Activated gamma-delta T cell treated with anti-CD3 and anti-CD28 coated beads, Interleukin-2, amount 50 U/mL, for 16 hours (primary cell): ENCODE measurements at places on chromosomes 1 and 21.
A peak's percentile ranks its signal among the peaks of the same experiment; 100 is the strongest.

GRCh38 chr1:111895017-111895416 lies 94.5 kb downstream of the KCND3 start:
- DNase-seq, result no peak

- no peak for DNase-seq
Measured at GRCh38 chr1:184242507-184242943, 144.3 kb upstream of the C1orf21 start.

DNA sequence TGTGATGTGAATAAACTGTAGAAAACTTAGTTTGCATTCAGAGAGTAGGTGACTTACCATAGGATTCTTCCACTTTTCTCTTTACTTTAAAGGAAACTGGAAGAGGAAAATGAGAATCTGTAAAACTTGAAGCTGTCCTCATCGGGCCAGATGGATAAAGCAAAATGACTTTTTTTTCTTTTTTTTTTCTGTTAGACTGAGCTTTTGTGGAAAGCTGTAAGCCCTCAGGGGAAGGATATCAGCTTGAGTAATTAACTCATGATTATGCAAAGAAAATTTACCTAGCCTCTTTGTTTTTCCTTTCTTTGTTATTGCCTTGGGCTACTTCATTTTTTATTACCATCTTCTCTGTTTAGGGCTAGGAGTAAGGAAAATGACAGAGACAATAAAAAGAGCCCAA lies 53.4 kb downstream of the DPH5 start:
- DNase-seq, result no peak

DNA sequence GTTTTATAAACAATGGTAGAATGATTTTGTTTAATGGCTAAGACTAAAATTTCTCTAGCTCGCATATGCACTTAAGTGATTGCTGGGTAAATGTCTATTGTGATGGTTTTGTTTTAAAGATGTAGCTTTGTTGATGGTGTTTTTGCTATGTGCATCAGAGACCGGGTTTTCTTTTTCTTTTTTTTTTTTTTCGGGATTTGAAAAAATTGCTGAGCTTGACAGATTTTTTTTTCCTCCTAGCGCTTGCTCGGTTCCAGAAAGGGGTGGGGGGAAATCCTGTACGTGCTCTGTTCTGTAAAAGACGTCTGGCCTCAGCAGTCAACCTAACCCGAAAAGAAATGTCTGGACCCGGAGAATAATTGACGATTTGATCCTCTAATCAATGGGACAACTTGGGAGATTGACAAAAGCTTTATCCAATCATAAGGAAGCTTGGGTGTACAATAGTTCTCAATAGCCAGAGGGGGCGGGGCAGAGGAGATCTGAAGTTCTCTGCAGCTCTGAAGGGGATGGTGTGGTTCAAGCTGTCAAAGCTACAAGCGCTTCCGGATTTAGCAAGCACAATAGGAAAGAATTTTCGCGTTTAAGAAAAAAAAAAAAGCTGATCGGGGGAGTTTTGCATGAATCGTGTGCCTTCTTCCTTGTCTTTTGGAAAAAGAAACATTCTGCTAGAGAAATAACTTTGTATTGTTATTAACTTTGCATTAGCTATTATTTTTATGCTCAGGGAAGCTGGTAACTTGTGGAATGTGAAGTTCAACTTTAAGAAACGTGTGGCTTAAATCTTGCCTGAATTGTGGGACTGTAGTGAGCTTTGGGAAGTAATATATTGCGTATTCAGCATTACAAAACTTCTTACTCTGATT lies 4.5 kb upstream of the NFIA start:
- peak; percentile 81 for DNase-seq

GRCh38 chr1:154386643-154387352 lies 18.3 kb upstream of the IL6R start:
- DNase-seq, result peak; percentile 67
